Natural killer cell (primary cell): ENCODE measurements at places on chromosomes 5 and 9. TPM values are rescaled to one million over a fixed set of nuclear protein-coding genes. Genes with fewer than 3 reads are reported as not detected.
A peak's percentile ranks its signal among the peaks of the same experiment; 100 is the strongest.

DNA sequence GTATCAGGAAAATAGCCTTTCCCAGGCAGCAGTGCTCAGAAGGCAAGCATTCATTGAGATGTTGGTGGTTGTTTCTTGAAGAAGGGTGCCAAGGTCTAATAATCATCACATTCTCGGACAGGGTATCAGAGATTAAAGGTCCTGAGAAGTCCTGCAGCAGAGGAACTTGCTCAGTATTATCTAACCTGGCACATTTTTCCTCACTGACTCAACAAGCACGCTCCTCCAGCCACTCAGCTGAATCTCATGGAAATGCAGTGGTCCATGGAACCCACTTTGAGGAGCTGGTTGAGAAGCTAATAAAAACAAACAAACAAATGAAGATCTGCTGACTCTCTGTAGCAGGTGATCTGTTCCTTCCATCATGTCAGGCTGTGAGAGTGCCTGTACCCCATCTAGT is 35.3 kb upstream of the ICE1 start:
- H3K27me3 ChIP-seq: no peaks in the 10 kb centered on the region
- no peak for DNase-seq
- no peaks in the 10 kb centered on the region for H3K4me1 ChIP-seq
- H3K4me3 ChIP-seq: no peak overlapping the region
- no peak overlapping the region for H3K27ac ChIP-seq
- no peaks in the 10 kb centered on the region for H3K36me3 ChIP-seq

Gene KLF9
- 51.2 TPM for total RNA-seq

Gene MARCHF3
- 6.8 TPM for total RNA-seq

- H3K4me1 ChIP-seq: peaks cover 76% of the 10 kb centered on the region
- no peak overlapping the region for H3K4me3 ChIP-seq
- H3K27me3 ChIP-seq: no peaks in the 10 kb centered on the region
Measured at GRCh38 chr5:148849461-148849860, 23.1 kb downstream of the ADRB2 start.

DNA sequence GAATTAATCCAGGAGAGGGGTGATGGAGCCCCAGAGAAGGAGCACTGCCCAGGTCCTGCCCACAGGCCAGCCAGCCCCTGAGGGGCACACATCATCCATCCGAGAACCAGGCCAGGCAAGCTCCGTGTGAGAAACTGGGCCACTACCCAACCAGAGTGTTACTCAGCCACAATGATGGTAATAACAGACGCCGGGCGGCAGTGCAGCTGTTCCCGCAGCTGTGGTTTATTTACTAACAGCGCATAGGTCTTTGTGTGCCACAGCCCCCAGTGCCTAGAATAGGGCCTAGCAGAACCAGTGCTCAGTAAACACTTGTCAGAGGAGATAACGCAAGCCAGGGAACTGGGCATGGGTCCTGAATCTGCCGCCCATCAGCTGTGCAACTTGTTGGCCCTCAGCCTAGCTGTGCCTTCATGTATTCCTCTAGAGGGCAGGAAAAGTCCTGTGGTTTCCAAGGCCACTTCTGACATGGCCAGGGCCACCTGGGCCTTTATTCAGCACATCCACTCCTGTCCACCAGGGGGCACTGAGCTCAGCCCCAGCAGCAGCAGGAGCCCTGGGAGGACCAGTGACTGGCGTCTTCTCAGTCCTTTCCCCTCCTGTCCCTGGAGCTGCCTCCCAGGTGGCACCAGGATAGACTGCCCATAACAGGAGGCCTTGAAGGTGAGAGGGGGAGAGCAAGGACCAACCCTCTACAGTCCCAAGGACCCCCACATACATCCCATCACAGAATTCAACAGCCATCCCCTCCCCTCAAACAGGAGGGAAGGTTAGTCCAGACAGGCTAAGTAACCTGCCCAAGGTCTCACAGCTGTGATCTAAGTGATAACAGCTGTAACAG is 2.1 kb downstream of the MXD3 start:
- H3K4me1 ChIP-seq: peaks cover 85% of the 10 kb centered on the region
- H3K36me3 ChIP-seq: peaks cover 24% of the 10 kb centered on the region
- H3K27me3 ChIP-seq: no peaks in the 10 kb centered on the region

DNA sequence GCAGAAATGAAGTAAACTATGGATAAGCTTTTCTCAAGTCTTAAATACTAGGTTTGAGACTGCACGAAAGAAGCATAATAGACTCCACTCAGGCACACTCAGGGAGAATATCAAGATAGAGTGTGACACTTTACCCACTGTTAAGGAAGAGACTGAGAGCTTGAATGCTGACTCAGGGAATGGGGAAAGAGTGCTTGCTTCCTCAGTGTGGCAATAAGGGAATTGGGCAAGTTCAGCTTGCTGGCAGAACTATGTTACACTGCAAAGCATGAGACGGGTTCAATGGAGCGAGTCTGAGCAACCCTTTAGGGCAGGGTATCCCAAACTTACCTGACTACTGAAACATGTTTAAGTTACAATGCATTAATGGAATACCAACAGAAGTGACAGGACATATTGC is 237.7 kb upstream of the MEF2C start:
- H3K4me1 ChIP-seq: peaks cover 3% of the 10 kb centered on the region
- no peak overlapping the region for H3K27ac ChIP-seq
- DNase-seq: no peak
- H3K4me3 ChIP-seq: no peak overlapping the region

Gene DDX4
- total RNA-seq: not detected

DNA sequence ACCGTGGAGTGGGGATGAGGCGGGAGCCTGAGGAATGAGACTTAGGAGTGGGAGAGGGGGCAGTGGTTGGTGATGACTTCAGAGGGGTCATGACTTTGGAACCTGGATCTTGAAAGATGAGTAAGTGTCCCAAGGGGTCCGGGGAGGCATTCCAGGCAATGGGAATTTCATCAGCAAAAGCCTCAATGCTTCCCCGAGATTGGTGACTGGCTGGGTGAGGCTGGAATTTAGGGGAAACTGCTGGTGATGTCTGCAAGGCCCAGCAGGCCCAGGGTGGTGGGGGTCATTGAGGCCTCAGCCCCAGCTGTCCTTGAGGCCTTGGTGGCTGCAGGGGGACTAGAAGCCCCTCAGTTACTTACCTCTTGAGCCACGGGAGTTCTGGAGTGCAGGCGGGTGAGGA is 7.5 kb downstream of the NDST1 start:
- no peak overlapping the region for H3K27ac ChIP-seq
- DNase-seq: no peak
- no peaks in the 10 kb centered on the region for H3K4me1 ChIP-seq
- no peaks in the 10 kb centered on the region for H3K36me3 ChIP-seq
- no peaks in the 10 kb centered on the region for H3K27me3 ChIP-seq
- H3K4me3 ChIP-seq: no peak overlapping the region

GRCh38 chr5:61625681-61626621 is 293.9 kb downstream of the ZSWIM6 start:
- DNase-seq: peak; percentile 44
- H3K27ac ChIP-seq: no peak overlapping the region
- H3K36me3 ChIP-seq: no peaks in the 10 kb centered on the region
- peak overlapping the region; percentile 25 for H3K4me3 ChIP-seq

- no peaks in the 10 kb centered on the region for H3K36me3 ChIP-seq
- H3K27me3 ChIP-seq: no peaks in the 10 kb centered on the region
- H3K27ac ChIP-seq: no peak overlapping the region
- no peak for DNase-seq
- peaks cover 19% of the 10 kb centered on the region for H3K4me1 ChIP-seq
Measured at GRCh38 chr9:126410229-126410628, 83.6 kb downstream of the MVB12B start.

DNA sequence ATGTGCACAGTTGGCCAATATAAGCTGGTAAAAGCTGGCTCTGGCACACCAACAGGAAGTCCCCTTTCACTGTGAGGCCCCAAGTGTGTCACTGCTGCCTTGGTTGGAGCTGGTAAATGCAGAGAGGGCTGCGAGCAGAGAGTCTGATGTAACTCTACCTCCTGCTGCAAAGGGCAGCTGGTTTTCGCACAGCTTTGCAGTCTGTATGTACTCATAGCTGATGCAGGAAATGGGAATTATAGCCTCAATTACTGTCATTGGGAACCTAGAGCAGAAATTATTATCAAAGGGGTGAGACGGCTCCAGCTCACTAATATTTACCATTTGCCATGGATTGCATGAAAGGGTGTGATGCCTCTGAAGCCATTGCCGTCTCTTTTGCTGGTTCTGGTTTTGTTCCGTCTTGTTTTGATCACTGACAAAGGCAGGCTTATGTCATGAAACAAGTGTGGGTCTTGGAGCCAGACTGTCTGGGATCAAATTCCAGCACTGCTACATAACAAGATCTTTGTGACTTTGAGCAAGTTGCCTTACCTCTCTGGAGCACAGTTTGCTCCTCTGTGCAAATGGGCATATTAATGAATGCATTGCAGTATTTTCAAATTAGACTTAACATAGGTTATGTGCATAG is 124.3 kb upstream of the SLC25A48 start:
- H3K36me3 ChIP-seq: no peaks in the 10 kb centered on the region
- H3K4me3 ChIP-seq: no peak overlapping the region
- H3K27me3 ChIP-seq: no peaks in the 10 kb centered on the region

GRCh38 chr5:91018200-91018599 is 364.9 kb downstream of the ARRDC3 start:
- H3K27ac ChIP-seq: no peak overlapping the region
- H3K36me3 ChIP-seq: no peaks in the 10 kb centered on the region
- DNase-seq: no peak
- no peaks in the 10 kb centered on the region for H3K27me3 ChIP-seq
- no peak overlapping the region for H3K4me3 ChIP-seq

DNA sequence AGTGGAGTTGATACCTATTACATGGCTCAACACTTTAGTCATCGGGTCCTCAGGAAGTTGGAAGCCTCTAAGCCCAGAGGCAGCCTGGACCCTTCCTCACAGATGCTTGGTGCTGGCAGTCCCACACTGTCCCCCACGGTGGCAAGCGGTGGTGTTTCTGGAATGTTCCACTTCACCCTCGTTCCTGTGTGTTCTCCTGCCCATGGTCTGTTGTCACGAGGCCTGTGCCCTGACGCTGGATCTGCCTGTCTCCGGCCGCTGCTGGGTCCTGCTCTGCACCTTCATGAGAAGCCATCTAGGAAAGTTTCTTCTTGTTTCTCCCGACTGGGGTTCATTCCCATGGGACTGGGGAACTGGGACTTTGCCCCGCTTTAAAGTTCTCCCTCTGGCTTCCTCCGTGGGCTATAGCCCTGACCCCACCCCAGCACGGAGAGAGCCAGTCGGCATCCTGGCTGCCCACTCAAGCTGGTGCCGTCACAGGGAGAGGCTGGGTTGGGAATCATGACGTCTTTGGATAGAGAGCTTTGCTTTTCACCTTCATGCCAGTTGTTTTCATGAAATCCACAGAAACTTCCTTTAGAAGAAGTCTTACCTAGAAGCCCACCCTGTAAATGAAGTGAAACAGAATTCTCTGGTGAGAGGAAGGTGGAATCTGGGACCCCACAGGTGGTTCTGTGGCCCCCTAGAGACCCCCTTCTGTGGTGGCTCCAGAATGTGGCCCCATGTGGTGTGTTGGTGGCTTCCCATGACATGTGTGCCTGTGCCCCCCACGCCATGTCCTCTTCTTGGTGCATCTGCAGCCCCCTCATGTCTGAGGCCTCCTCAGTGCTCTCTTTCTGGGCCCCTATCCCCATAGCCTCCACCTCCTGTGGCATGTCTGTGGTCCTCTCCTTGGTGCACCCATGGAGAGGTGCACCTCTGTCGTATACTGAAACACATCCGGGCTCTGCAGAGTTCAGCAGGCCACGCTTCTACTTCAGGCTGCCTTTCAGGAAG is 43.8 kb downstream of the TRIP13 start:
- no peaks in the 10 kb centered on the region for H3K4me1 ChIP-seq
- no peaks in the 10 kb centered on the region for H3K27me3 ChIP-seq
- H3K27ac ChIP-seq: no peak overlapping the region
- no peak overlapping the region for H3K4me3 ChIP-seq

DNA sequence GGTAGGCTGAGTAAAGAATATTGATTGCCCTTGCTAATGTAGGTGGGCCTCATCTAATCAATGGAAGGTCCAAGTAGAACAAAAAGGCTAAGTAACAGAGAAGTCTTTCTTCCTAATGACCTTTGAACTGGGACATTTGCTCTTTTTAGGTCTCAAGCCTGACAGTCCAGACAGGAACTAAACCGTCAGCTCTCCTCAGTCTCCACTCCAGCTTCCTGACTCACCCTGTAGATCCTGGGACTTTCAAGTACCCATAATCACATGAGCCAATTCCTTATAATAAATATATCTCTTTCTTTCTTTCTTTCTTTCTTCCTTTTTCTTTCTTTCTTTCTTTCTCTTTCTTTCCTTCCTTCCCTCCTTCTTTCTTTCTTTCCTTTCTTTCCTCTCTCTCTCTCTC is 479.5 kb upstream of the PAPPA start:
- no peak overlapping the region for H3K4me3 ChIP-seq
- no peaks in the 10 kb centered on the region for H3K4me1 ChIP-seq
- DNase-seq: no peak
- H3K36me3 ChIP-seq: no peaks in the 10 kb centered on the region
- H3K27ac ChIP-seq: no peak overlapping the region
- H3K27me3 ChIP-seq: no peaks in the 10 kb centered on the region

Gene EMB
- total RNA-seq: 223 TPM

GRCh38 chr9:18888290-18888689 is 144.7 kb downstream of the SAXO1 start:
- DNase-seq: no peak
- H3K36me3 ChIP-seq: no peaks in the 10 kb centered on the region
- no peak overlapping the region for H3K27ac ChIP-seq

Gene PRDM9
- not detected for total RNA-seq

GRCh38 chr9:96185518-96186156 is 116.3 kb downstream of the HSD17B3 start:
- H3K4me1 ChIP-seq: no peaks in the 10 kb centered on the region
- no peak overlapping the region for H3K4me3 ChIP-seq
- peaks cover 2% of the 10 kb centered on the region for H3K27me3 ChIP-seq
- no peak for DNase-seq
- H3K27ac ChIP-seq: no peak overlapping the region
- no peaks in the 10 kb centered on the region for H3K36me3 ChIP-seq

Gene PCDHGB5
- 4.2 TPM for total RNA-seq

Gene EQTN
- not detected for total RNA-seq
